ENCODE measurements at places on chromosomes 5 and 9.

- DNase-seq, result no peak
Observed at GRCh38 chr9:126513159-126514036, 100.3 kb upstream of the LMX1B start.

DNA sequence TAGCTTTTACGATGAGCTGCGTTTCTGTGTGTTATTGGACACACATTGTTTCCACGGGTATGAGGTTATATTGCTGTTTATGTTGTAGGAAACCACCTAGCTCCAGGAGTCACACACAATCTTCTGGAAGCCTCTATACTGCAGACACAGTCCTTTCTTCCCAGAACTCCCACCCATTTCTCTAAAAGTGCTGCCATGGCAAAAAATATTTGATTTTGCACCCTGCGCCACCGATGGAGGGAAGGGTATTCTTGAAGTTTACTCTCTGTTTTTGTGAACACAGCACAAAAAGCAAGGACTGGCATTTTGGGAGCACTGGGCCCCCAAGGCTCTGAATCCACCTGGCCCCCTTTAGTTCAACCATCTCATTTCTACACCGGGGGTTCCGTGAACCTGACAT, 187.5 kb downstream of the ICE1 start:
- DNase-seq, result no peak

DNA sequence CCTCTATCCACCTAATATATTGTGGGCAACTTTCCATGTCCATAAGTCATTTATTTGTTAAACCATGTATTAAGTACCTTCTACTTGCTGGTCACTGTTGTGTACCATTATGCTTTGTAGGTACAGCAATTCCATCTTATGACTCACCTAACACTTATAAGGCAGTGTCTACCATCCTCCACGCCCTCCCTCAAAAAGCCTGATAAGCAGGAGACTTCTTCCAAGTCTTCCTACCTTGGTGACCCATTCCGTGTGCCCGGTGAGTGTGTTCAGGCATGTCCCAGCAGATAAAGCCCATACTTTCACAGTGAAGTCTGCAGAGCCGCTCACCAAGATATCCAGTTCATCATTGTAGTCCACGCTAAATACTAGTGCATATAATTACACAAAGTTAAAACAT, 17.4 kb downstream of the FBXW2 start:
- DNase-seq, result no peak

DNA sequence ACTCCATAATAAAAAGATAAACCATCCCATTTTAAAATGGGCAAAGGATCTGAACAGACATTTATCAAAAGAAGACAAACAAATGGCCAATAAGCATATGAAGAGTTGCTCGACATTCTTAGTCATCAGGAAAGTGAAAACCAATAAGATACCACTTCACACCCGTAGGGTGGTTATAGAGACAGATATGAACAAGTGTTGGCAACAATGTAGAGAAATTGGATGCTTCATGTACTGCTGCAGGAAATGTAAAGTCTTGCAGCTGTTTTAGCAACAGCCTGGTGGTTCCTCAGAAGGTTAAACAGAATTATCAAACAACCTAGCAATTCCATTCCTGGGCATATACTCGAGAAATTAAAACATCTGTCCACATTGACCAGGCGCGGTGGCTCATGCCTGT, 42.5 kb downstream of the GTF3C4 start:
- DNase-seq, result no peak

GRCh38 chr5:2112173-2113025, 229.7 kb upstream of the IRX4 start:
- no peak for DNase-seq

GRCh38 chr9:128607642-128608350, 48.9 kb downstream of the DYNC2I2 start:
- no peak for DNase-seq

GRCh38 chr9:89631384-89631783, 26.6 kb downstream of the GADD45G start:
- no peak for DNase-seq

- no peak for DNase-seq
Observed at GRCh38 chr5:42858031-42858643, 46.4 kb upstream of the SELENOP start.

DNA sequence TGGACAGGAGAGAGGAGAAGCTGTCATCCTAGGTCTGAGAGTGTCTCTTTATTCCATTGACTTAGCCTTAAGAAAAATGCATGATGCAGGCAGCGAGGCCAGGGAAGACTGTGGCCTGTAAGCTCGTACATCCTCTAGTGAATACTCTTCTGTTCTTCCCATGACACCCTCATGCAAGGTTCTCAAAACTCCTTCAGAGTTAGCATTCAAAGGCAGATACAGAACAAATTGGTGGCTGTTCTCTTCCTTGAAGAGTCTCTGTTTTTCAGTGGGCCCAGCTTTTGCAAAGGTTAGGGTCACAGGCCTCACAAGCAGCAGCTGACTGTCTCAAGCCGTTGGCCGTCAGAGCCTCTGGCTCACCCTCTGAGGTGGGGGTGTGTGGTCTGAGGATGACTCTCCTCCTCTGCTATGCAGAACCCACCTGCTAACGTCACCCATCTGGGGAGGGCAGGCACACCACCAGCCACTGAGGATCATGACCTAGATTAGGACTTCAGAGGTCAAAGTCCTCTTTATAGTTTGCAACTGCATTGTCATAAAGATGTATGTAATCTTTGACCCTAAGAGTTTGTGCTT, 15.1 kb downstream of the ADCY2 start:
- DNase-seq, result no peak

- no peak for DNase-seq
Observed at GRCh38 chr9:77598991-77599390, 49.1 kb downstream of the GNA14 start.

GRCh38 chr9:131719262-131719908, 20.5 kb downstream of the RAPGEF1 start:
- DNase-seq, result no peak

GRCh38 chr5:102903074-102903871, 148.2 kb downstream of the PAM start:
- DNase-seq, result no peak

- DNase-seq, result no peak
Observed at GRCh38 chr9:120475341-120475740, 104.6 kb downstream of the CDK5RAP2 start.

DNA sequence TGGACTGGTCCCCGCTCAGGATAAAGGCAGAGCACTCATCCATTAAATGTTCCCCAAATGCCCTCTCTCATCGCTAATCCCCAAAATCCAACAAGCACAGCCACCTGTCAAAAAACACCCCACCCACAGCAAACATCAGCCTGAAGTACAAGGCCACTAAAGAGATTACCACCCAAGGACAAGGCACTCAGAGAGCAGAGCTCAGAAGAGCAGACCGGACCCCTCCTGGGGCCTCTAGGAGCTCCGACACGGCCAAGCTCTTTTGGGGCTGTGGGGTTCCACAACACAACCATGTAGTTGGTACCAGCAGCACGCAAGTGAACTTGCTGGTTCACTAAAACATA, 9.8 kb downstream of the VDAC1 start:
- no peak for DNase-seq

DNA sequence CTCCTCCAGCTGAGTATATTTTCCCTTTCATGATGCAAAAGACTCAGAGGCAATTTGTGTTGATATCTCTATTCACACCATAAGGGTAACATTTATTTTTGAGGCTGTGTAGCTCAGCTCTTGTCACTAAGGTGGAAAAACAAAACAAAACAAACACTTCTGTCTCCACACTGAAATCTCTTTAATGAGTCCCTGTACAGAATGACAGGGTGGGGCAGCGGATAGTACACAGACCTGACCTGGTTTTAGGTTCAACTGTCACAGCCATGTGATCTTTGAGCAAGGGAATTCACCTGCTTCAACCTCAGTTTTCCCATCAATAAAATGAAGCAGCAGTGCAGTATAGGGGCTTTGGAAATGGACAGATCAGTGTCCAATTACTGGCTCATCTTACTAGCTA, 29.3 kb downstream of the TLR4 start:
- no peak for DNase-seq

GRCh38 chr9:80957801-80958200, 731.5 kb downstream of the TLE1 start:
- DNase-seq, result no peak

DNA sequence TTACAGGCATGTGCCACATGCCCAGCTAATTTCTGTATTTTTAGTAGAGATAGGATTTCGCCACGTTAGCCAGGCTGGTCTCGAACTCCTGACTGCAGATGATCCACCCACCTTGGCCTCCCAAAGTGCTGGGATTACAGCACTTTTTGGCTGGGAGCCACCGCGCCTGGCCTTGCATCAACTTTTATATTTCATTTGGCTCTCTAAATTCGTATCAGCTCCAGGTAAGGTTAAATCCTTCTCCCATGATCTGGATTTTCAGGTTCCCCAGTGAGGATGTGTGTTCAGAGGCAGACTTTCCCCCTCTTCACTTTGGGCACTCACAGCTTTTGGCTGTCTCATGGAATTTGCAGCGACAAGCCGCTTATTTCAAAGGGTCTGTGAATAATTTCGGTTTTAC, 16.8 kb upstream of the RNF38 start:
- DNase-seq, result no peak

- DNase-seq, result no peak
Observed at GRCh38 chr5:28143519-28143918, 1105.1 kb upstream of the CDH9 start.

Data from esophagus squamous epithelium (tissue), 5 donors.